Non-pigmented ciliary epithelial cell (primary cell): ENCODE measurements at places on chromosomes 7 and 10.

DNA sequence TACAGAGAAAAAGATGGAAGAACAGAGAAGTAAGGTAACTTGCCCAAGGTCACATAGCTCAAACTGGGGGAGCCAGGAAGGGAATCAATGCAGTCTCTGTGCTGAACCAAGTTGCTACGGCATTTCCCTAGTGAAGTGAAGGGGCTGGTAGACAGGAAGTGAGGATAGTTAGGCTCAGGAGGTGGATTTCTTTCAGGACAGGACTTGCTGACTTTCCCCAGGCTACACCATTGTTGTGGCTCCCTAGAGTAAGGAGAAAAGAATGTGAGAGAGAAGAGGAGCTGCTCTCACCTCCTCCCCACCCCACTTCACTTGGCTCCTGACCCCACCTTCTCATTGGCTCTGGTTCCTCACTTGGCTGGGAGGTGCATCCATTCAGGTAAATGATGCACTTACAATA, 316.9 kb downstream of the INHBA start:
- DNase-seq = no peak

DNA sequence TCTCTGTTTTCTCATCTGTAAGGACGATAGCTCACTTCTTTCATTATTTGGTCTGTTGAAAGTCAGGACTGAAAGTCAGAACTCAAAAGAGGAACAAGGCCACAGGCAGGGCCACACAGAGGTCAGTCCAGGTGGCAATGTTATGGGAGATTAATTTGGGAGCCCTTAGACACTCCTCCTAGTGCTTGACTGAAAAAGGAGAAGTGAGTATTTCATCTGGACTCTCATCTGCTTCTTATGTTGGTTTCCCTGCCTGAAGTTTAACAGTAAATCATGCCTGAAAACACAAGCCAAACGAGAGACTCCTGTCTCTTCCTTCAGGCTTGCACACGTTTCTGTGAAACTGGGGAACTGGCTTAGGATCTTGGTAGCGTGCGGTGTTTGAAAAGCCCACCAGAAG, 248.5 kb downstream of the BUB3 start:
- DNase-seq = no peak

DNA sequence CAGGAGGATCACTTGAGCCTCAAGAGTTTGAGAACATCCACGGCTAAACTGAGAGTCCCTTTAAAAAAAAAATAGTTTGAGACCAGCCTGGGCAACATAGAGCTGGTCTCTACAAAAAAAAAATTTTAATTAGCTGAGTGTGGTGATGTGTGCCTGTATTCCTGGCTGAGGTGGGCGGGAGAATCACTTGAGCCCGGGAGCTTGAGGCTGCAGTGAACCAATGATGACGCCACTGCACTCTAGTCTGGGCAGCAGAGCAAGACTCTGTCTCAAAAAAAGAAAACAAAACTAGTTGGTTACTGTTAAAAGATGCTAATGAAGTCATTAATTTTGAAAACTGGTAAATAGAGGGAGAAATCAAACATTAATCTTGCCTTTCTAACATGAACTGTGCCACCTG, 76.4 kb downstream of the MMRN2 start:
- no peak for DNase-seq

DNA sequence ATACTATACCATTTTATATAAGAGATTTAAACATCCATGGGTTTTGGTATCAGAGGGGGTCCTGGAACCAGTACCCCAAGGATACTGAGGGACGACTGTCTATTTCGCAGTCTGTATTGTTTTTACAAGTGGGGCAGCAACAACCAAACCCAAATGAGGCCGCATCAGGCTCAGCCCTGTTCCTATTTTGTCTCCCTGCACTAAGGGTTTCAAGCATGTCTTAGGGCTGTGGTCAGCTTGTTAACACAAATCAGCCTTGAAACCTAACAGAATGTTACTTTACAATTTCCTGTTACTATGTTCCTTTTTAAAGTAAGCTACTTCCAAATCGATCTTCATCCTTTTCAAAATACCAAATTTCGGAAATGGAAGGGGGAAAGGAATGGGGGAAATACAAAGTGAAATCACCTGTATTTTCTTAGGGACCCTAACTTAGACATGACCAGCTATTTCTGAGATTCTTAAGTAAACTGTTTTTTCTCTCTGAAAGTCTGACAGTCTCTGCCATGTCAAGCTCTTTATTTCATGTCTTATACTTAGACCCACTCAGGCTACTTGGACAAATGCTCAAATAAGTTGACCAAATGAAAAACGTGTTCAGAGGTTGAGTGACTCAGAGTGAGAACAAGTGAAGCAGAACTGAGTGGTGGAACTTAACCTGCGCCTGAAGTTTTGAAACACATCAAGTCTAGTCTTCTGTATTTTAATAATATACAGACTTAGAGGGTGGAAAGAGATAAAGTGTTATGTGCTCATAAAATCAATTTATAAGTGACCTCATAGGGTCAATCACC, 75.8 kb downstream of the C1GALT1 start:
- no peak for DNase-seq

DNA sequence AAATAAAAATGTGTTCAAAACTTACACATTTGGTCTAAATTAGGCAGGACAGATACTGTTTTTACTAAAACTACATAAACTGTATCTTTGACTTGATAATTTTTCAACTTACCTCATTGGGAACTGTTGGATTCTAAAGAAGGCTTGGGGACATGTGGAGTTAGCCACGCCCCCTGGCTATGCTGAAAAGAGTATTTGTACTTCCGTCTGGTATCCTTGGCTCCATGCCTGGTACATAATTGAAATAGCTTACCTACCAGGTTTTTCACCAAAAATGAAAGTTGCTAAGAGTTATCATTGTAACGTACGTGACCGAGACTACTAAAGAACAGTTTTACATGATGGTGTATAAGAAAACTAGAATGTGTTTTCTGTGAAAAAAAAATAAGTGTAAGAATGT, 604.8 kb upstream of the IGFBP3 start:
- peak; percentile 19 for DNase-seq

DNA sequence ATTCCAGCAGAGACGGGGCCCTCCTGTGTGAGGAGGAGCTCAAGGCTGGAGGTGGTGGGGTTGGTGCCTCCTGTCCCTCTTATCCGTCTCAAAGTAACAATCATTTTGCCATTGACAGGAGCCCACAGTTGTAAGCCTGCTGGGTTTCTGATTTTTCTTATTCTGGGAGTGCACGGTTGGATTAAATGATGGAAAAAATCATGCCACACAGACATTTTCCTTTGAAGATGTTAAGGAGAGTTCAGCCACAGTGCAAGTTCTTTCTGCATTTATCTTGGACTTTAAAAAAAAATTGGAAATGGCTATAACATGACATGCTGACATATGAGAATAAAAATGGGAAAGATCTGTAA, 8.4 kb upstream of the LYZL1 start:
- DNase-seq = no peak

GRCh38 chr10:62352356-62352970, 21.7 kb upstream of the ZNF365 start:
- DNase-seq = peak; percentile 47

GRCh38 chr7:44415047-44415446, 75.4 kb downstream of the NUDCD3 start:
- no peak for DNase-seq

- no peak for DNase-seq
These were observed 70.4 kb upstream of the CDK1 start for GRCh38 chr10:60707841-60708240.

DNA sequence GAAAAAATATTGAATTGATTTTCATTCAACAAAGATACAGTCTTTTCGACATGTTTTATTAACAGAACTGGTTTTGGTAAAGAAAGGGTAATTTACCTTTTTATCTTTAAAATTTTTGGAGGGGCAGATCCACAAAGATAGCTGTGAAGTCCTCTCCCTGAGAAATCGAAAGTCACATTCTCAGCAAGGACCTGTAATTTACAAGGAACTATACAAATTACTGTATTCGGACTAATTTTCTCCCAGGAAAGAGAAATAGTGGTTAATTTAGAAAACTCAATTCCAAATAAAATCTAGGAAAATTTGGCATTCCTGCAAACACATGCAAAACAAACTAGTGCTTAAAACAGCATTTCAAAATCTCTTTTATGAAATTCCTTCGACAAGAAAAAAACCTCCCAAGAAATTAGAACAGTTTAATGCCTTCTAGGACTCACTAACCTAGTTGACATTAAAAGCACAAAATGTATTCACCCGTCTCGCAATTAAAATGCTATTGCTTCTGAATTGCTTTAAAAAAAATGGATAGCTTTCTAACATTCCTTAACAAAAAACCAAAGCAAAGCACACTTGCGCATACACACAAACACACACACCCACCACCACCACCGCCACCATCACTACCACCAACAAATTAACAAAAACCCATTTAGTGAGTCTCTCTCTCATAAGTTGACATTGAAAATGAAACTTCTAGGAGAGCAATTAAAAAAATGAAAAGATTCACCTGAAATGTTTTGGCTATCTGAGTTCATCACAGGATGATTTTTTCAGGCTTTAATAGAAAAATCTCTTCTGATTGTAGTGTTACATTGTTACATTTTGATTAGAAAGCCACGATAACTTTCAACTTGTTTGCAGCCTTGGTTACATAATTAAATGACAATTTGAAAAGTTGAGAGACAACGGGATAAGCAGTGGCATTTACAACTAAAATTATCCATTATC, 4.0 kb upstream of the NKX2-3 start:
- no peak for DNase-seq

- DNase-seq = no peak
These were observed 339.1 kb upstream of the NPVF start for GRCh38 chr7:25567430-25567829.

GRCh38 chr7:118110178-118110925, 73.6 kb upstream of the LSM8 start:
- no peak for DNase-seq

DNA sequence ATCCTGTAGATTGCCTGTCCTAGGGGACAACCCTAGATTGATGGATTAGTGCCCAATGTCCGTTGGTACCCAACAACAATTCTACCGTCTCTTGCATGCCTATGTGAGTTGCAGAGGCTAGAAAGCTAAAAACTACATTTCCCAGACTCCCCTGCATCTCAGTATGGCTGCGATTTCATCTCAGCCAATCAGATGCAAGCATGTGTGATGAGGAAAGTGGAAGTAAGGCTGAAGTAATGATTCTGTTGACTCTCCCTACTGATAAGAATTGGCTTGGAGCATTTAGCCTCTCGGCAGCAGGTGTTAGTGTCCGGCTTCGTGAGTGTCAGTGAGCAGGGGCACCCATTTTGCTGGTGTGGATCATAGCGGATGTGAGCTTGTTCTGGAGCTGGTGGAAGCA, 171.9 kb downstream of the FGFR2 start:
- no peak for DNase-seq

- no peak for DNase-seq
These were observed 497.4 kb downstream of the PLXDC2 start for GRCh38 chr10:20313665-20314064.

- DNase-seq = no peak
These were observed 17.8 kb upstream of the IFIT2 start for GRCh38 chr10:89283936-89284475.

- peak; percentile 87 for DNase-seq
These were observed 140.7 kb downstream of the RGS10 start for GRCh38 chr10:119401671-119402395.

- no peak for DNase-seq
These were observed 270.8 kb upstream of the FZD8 start for GRCh38 chr10:35912615-35913569.

- DNase-seq = no peak
These were observed 29.7 kb downstream of the GNA12 start for GRCh38 chr7:2814186-2814945.

DNA sequence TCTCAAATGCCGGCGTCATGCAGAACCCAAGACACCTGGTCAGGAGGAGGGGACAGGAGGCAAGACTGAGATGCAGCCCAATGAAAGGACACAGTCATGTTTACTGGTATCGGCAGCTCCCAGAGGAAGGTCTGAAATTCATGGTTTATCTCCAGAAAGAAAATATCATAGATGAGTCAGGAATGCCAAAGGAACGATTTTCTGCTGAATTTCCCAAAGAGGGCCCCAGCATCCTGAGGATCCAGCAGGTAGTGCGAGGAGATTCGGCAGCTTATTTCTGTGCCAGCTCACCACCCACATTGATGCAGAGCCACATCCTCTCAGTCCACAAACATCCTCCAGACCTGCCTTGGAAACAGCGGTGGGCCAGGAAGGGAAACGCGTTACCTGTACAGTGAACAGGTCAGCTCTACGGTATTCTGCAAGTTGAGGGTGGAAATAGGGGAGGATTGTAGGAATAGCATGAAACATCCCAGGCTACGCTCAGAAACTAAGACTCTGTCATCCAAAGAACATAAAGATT, 133.1 kb upstream of the PRSS1 start:
- DNase-seq = no peak

DNA sequence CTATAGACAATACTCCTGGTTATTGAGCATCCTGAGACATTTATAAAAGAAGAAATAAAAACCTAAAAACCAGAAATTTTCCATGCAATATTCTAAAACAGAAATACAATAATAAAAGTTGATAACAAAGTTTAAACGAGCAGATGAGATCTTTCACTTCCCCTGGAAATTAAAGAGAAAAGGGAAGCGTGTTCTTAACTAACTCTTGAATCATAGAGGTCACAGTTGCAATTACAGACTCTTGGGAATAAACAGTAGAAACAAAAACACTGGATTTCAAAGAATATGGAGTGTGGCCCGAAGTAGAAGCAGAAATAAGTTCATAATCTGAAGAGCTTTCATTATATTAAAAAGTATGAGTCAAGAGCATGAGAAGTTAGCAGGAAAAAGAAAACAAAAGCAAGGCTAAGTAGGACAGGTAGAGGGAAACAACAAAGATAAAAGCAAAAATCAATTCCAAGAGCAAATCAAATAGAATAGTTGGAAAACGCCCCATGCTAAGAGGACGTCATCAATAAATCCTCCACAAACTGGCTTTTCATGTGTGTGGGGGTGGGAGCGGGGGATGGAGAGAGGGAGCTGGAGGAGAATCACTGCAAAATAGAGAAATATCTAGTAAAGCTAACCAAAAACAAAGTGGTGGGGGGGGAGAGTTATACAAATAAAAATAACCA, 55.2 kb upstream of the C10orf71 start:
- no peak for DNase-seq

DNA sequence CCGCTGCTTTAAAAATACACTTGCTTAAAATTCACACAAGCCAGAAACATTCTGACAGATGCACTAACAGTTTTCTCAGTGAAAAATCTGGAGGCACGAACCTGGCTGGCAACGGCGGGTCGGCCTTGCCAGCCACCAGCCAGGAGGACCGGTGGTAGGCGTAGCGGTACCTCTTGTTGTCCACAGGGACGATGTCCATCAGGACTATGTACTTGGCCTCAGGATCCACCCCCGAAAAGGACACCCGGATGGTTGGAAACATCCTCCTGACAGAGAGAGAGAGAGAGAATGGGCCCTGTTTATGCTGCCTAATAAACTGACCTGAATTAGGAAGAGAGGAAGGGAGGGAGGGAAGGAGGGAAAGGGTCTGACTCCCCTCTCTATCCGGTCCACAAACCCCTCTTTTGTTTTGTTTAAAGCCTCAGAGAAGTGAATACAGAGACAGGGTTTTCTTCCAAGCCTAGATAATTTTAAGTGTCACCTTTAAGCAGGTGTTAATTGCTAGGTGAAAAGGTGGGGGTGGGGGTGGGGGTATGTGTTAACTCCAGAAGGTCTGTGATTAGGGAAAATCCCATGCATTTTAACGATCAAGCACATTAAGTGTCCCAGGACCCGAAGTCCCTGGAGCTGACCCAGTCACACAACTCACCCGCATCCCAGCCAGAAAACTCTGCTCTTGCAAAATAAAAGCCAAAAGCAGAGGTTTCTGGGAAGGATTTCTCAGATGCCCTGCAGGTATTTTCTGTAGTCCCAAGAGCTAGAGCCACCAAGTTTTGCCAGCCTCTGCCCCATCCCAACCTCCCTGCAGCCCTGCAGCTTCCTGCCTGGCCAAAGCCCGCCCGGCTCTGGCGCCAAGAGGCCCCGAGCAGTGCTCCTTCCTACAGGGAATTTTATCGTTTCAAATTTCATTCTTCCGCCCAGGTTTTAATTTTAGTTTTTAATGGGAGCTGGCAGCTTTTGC, 5.0 kb downstream of the TBX20 start:
- no peak for DNase-seq
